Coronary artery (tissue), 2 donors: ENCODE measurements at places on chromosomes 11 and 22.
A peak's percentile ranks its signal among the peaks of the same experiment; 100 is the strongest.

DNA sequence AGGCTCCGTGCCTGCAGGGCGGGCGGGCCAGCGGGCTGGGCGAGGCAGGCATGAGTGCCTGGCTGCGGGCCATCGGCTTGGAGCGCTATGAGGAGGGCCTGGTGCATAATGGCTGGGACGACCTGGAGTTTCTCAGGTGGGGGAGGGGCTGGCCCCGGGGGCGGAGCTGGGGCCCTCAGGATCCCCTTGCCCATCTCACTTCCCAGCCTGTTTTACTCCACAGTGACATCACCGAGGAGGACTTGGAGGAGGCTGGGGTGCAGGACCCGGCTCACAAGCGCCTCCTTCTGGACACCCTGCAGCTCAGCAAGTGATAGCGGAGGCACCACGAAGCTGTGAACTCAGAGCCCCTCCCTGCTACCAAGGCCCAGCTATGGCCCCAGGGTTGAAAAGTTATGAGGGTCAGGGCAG lies 5.9 kb downstream of the PHOX2A start:
- no peak for DNase-seq

DNA sequence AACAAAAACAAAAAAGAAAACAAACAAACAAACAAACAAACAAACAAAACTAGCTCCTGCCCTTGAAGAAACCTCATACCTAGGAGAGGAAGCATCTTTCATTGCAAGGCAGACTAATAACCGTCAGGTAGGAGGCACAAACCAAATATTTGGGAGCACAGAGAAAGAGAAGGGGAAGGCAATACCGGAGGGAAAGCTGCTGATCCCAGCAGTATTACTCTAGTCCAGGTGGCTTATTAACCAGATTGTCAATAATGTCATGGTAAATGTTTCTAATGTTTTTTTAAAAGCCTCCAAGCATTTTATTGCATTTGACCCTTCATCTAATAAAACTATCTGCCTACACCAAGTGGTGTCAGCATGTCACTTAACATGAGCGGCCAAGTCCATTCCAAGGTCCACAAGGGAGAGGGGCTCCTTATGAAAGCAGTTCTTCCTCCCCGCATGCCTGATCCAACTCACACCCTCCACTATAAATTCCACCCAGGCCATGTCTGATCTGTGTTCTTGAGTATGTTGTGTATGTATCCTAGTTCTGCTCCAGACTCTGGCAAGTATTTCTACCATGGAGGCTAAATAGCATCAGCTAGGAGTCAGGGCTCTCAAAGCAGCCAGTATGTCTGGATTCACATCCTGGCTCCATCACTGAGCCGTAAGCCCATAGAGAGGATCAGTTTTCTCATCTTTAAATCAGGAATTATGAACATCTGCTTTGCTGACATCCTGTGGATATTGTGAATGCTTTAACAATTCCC lies 208.1 kb upstream of the TENM4 start:
- no peak for DNase-seq

DNA sequence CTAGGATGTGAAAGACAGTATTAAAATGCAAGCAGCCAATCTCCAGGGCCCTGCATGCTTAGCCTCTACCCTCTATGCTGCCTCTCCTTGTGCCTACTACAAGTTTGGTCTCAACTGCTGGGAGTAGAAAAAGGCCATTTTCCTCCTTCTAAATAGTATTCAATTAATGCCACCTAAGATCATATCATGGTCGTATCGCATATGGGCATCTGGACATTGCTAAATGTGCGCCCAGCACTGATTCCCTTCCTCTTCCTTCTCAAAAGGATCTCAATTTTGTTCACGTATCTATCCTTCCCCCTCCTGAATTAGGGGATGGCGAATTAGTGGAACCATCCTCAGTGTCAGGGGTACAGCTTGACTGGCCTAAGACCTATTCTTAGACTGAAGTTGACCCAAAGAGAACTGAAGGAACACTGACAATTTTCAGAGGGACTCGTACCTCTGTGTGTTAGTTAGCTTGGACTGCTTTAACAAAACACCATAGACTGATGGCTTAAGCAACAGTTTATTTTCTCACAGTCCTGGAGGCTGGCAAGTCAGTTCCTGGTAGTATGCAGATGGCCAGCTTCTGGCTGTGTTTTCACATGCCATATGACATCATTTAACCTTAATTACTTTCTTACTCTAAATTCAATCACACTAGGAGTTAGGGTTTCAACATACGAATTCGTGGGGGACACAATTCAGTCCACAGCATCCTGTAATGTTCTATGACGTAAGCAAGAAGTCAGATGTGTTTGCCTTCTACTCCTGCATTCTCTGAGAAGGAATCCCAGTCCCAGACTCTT lies 8.5 kb upstream of the NUP50 start:
- no peak for DNase-seq

DNA sequence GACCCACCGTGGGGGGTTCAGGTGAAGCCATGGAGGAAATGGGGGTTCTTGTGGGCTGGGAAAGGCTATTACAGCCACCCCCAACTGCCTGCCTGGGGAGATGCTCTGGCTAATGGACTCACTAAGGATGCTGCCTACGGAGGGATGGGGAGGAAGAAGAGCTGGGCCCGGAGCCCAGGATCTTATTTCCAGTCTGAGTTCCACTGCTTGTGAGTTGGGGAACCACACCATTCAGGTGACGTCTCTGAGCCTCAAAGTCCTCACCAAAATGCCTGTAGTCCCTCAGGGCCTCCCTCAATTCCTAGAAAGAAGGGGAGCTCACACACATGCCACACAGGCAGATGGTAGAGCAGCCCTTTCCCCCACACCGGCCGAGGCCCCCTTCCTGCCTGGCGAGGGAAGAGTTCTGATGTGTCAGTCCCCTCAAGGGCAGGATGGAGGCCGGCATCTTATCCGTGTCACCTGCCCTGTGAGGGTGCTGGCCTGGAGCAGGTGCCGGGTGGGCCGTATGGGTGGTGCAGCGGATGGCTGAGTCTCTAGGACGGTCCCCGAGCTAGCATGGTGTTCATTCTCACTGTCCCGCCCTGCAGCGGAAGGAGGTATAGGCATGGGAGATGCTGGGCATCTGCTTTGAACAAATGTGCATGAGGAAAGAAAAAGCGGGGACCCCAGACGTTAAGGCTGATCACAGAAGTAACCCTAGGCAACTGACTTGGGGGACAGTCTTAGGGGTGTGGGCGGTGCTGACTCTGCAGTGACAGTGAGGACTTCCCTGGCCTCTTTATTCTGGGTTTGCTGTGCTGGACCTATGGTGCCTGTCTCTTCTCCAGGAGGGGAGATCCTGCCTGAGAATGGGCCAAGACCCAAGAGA lies 15.7 kb downstream of the MRGPRF start:
- peak; percentile 68 for DNase-seq

DNA sequence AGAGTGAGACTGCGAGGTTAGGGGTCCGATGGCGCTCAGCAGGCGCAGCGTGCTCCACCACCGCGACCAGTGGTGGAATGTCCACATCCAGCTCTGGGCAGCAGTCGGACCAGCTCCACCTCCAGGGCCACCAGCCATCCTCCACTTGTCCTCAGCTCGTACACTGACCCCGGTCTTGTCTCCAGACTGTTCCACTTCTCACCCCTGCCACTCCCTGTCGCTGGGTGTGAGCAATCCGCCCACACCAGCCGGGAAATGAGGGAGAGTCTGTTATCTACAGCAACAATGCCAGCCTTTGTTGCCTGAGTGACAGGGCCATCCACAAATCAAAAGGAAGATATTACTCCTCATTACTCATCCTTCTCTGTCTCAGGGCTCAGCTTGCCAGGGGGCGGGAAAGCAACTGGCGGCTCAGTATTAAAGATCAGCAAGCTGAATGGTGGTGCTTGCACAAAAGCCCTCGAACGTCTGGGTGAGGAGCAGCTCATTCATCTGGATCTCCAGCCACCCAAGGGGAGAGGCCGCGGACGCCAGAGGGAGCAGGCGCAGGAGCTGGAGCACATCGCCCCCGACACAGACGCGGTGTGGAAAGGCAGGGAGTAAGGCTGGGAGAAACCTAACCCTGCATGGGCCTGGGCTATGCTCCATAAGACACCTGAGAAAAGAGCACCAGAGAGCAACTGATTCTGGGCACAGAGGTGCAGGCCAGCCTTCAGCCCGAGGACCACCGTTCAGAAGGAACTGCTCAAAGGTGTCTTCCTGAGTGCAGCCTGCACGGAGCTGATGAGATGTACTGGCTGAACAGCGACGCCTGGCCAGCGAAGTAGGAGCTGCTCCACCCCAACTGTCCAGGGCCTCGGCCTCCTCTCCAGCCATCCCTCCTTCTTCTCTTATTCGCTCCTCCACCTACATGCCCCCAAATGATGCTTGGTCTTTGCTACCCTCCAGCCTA lies 21.9 kb downstream of the IGSF9B start:
- DNase-seq = no peak
